ENCODE measurements at places on chromosomes 1 and 21.

GRCh38 chr21:28928578-28929420 lies 63.9 kb downstream of the LTN1 start:
- no peak for DNase-seq

GRCh38 chr1:186568221-186568620 lies 107.3 kb upstream of the PDC start:
- DNase-seq = no peak

- peak; percentile 49 for DNase-seq
Measured at GRCh38 chr1:203291201-203292096, 13.9 kb upstream of the BTG2 start.

DNA sequence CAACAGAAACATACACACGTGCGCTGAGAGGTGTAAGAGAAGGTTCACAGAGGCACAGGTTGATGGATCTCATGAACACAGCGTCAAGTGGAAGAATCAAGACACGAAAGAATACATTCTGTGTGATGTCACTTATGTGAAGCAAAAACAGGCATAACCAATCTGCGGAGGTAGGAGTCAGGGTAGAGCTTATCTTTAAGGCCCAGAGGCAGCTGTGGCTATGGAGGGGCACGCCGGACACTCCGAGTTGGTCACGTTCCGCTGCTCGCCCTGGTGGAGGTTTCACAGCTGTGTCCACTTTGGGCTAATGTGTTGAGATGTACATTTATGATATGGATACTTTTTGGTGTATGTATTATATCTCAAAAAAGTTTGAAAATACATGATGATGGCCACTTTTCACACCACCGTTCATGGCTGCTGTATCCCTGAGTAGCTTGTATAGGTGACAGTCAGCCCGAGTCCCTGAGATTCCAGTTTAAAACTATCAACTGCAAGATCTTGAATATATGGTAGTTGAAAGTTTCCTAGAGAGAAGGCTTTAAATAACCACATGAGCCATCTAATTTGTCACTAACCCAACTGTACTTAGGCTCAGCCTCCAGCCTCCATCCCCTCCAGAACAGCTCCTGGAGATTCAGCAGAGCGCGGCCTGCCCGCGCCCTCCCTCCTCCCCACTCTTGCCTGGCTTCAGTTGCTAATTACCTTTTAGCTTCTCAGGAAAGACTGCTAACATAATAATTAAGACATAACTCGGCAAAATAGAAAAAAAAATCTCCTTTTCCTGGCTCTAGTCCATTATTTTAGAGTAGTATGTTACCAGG lies 6.7 kb upstream of the ADARB1 start:
- DNase-seq = no peak

DNA sequence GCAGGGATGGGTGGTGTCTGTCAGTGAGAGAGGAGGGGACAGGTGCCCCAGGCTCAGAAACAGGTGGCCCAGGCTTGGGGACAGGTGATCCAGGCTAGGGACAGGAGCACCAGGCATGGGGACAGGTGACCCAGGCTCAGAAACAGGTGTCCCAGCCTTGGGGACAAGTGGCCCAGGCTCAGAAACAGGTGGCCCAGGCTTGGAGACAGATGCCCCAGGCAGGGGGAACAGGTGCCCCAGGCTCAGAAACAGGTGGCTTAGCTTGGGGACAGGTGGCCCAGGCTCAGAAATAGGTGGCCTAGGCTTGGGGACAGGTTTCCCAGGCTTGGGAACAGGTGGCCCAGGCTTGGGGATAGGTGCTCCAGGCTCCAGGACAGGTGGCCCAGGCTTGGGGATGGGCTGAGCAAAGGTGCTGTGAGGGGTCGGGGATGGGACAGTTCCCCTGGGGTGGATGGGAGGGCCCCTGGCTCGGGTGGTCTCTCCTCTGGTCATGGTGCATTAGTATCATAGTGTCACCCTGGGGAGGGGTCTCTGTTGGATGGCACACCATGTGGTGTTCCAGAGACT lies 87.7 kb upstream of the C1orf174 start:
- no peak for DNase-seq

DNA sequence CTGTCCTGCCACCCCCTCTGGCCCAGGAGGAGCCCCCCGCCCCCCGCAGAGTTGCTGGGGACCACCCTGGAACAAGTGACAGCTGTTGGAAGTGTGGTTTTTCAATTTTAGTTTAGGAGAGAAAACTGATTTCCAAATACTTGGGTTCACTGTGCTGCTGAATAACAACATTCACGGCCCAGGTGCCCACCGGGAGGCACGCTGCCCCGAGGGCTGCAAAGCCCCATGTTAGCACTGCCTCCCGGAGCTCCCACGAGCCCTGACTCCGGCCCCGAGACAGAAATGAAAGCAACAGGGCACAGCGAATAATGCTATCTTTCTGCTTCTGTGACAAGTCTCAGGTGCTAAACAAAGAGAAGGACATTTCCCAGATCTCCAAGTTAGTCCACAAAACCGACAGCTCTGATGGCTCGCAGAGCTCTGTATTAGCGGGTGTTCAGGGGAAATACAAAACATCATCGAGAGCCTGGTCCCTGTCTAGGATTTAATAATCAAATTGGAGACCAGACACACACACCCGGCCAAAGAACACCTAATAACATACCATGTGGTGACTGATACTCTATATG lies 451.5 kb downstream of the KIF26B start:
- DNase-seq = no peak

DNA sequence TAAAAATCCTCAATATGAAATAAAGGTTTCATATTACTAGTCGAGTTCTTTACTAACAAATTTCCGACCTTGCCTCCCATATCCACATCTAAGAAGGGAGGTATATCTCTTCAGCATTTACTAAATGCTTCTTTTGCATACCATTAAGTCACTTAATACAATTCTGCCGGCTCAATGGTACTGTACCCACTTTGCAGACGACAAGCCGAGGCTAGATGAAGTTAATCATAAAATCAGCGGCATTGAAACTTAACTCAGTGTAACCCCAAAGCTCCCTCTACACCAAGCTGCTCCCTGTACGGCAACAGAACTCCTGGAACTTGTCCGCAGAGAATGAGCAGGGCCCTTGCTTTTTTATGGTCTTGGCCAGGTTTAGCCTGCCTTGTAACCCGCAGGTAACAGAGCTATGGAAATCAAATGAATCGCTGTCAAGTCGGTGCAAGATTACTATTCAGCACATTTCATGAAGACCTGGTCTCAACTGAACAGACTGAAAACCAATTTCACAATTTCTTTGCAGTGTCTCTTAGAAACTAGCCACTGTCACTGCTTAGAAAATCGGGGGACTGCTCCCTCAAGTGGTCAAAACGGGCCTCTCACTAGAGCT lies 738 bp downstream of the INTS7 start:
- no peak for DNase-seq

GRCh38 chr1:183239793-183240525 lies 53.9 kb downstream of the LAMC2 start:
- no peak for DNase-seq

DNA sequence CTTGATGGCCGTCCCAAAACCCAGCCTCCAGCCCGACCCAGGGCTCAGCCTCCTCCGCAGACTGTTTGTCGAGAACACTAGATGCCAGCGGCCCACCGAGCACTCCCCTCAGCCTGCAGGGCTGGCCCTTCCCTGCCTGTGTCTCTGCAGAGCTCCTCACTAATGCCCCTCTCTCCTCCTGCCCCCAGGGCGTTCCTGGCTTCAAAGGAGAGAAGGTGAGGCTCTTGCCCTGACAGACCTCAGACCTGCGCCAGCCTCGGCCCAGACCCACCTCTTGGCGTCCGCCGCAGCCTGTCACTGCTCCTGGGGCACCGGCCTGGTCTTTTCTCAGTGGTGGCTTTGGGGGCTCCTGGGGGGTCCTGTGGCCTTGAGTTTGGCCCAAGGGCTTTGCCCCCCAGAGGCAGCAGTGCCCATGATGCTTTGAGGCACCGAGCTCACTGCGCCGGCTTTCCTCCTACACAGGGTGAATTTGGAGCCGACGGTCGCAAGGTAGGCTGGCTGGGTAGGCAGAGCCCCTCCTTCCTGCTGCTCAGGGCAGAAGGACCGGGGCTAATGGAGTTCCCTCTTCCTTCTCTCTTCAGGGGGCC lies 18.4 kb downstream of the COL6A2 start:
- no peak for DNase-seq

GRCh38 chr1:10978719-10979118 lies 33.7 kb upstream of the TARDBP start:
- DNase-seq = no peak

DNA sequence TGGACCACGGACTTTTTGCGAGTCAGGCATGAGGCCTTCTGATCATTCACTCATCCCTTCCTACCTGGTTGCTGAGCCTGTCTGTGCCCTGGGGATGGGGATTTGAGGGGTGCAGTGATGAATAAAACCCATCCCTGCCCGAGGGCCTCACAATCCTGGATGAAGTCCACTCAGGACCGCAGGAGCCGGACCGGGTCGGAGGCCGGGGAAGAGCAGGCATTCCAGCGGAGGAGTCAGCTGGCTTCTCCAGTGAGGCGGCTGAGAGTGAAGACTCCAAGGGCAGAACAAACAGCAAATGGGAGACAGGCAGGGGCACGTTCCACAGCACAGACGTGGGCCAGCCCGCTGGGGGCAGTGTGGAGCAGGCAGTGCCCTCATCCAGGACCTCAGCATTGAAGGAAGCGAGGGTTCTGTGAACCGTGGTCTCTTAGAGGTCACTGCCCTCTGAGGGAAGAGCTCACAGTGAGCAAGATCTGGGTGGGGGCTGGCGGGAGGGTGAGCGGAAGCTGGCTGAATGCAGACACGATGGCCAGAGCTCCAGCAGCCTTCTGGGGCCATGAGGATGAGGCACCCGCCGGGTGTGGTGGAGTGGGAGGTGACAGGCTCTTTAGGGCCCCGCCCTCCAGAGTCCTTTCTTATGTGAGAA lies 10.9 kb upstream of the LRRC3 start:
- no peak for DNase-seq

DNA sequence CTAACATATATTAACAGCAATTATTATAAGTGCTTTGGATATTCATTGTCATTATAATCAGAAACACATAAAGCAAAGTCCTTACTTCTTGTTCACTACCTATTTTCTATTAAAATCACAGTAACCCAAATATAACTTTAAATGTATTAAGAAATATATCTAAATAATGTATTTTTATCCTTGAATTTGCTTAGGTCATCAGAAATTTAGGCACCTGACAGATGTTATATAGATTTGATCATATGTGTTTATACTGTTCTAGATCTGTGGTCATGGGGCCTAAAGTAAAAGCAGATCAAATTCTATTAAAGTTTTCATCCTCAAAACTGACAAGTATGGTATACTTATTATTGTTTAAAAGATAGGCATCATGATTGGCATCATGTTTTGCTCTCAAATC lies 9.2 kb upstream of the OR1C1 start:
- DNase-seq = no peak

DNA sequence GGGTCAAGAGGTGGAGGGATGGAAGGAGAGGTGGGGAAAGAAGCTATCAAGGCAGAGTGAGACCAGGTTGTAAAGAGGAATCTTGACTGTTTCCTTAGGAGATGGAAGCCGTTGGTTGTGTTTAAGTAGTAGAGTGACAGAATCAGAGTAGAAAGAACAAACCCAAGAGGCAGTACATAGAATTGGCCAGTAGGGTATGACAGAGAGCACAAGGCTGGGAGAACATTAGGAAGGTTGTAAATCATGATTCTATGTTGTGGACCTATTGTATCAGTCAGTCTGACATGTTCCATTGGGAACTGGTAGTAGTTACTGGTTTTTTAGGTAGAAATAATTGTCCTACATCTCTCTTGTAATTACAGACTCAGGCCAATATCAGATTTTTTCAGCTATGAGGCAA lies 486.9 kb upstream of the USP24 start:
- no peak for DNase-seq

DNA sequence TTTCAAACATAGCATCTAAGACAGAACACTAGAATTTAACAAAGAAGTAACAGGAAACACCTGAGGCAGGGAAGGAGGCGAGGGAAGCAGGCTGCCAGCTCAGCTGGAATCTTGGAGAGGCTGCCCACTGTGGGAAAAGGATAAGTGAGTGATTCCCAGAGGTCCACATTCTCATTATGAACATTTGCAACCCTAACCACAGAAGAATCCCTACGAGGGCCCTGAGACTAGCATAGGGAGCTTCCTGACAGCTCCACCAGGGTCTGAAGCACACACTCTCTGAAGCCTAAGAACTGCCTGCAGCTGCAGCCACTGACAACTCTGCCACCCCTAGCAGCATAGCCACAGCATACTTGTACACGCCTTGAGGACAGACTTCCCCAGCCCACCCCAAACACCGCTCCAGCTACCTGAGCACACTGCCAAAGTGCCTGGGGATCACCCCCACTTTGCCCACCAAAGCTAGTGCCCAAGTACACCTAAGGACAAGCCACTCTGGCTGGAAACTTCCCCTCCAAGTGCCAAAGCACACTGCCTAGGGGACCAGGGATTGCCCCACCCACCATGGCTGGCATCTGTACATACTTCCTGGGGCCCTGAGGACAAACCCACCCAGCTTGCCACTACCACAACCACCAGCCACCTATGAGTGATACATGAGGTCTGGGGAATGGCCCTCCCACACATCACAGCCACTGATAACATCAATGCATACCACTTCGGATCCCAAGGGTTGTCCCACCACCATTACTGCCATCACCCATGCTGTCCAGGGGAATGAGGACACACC lies 76.6 kb upstream of the GUCA2A start:
- peak; percentile 17 for DNase-seq

- no peak for DNase-seq
Measured at GRCh38 chr1:247646867-247647266, 32.7 kb downstream of the OR13G1 start.

GRCh38 chr1:193264313-193265065 lies 78.1 kb upstream of the B3GALT2 start:
- no peak for DNase-seq

GRCh38 chr1:204362984-204363334 lies 3.2 kb upstream of the PLEKHA6 start:
- no peak for DNase-seq

GRCh38 chr1:20348326-20348915 lies 57.7 kb downstream of the VWA5B1 start:
- no peak for DNase-seq

GRCh38 chr1:145795257-145795881 lies 28.5 kb downstream of the RNF115 start:
- DNase-seq = no peak

GRCh38 chr1:116724765-116725375 lies 29.4 kb upstream of the CD2 start:
- DNase-seq = peak; percentile 43

GRCh38 chr1:33874636-33875035 lies 10.8 kb downstream of the HMGB4 start:
- DNase-seq = no peak

- DNase-seq = peak; percentile 45
Measured at GRCh38 chr1:153534226-153534924, 1.4 kb downstream of the S100A6 start.

GRCh38 chr1:1075148-1075935 lies 1.2 kb upstream of the RNF223 start:
- DNase-seq = no peak

DNA sequence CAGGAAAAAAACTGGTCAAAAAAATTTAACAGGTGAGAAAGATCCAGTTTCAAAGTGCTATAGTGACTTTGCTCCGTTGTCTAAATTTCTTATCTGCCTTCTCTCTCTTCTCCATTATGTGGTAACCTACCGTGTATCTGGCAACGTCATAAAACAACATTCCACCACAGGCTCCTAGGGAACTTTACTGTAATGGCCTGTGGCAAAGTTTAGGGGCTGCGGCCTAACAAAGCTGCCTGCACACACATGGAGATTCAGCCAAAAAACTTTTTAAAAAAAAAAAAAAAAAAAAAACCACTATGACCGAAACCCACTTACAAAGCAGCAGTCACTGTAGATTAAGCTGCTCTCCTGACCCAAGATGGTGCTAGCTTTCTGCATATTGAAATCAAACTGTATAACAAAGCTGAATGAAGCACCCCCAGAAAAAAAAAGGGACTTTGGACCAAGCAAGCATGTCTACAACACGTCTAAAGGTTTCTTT lies 202.6 kb downstream of the SLC45A1 start:
- no peak for DNase-seq

- no peak for DNase-seq
Measured at GRCh38 chr1:52604063-52604770, 2.0 kb downstream of the GPX7 start.

Data from AG20443 (cell line).